ENCODE measurements at places on chromosomes 5 and 9.

GRCh38 chr9:14298601-14299022 is 15.3 kb downstream of the NFIB start:
- no peak for DNase-seq

DNA sequence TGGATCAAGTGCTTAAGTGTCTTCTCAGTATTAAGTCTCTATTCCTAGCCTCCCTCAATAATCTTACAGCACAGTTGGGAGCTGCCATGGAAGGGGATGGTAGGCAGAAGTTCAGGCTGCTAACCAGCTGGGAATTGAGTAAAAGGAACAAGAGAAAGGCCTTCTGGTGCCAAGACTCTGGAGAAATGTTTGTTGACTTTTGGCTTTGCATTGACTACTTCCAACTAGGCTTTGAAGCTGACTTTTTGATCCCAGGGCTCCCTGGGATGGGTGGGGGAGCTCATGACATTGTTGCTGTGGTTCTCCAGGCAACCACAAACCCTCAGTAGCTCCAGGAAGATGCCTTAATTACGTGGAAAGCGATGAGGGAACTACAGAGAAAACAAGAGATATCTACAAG is 85.2 kb upstream of the HTR4 start:
- DNase-seq, result no peak

DNA sequence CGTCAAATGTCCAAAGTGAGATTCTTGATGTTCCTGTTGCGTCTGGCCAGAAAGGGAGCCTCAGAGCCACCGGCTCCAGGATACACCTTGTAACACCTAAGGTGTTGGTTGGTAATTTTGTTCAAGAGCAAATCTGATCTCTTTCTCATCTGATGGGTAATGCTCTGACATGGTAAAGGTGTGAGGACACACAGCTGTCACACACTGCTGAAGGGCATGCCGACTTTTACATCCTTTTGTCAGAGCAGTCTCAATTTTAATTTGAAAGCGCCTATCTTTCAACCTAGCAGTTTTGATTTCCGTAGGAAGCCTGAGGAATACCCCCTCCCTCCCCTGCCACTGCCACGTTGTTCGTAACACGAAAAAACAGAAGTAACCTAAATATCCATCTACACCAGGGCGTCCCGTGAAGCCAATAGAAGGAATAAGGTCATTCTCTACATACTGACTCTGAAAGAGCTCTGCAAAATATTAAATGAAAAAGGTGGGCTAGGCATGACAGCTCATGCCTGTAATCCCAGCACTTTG is 57.4 kb downstream of the TSTD2 start:
- no peak for DNase-seq

DNA sequence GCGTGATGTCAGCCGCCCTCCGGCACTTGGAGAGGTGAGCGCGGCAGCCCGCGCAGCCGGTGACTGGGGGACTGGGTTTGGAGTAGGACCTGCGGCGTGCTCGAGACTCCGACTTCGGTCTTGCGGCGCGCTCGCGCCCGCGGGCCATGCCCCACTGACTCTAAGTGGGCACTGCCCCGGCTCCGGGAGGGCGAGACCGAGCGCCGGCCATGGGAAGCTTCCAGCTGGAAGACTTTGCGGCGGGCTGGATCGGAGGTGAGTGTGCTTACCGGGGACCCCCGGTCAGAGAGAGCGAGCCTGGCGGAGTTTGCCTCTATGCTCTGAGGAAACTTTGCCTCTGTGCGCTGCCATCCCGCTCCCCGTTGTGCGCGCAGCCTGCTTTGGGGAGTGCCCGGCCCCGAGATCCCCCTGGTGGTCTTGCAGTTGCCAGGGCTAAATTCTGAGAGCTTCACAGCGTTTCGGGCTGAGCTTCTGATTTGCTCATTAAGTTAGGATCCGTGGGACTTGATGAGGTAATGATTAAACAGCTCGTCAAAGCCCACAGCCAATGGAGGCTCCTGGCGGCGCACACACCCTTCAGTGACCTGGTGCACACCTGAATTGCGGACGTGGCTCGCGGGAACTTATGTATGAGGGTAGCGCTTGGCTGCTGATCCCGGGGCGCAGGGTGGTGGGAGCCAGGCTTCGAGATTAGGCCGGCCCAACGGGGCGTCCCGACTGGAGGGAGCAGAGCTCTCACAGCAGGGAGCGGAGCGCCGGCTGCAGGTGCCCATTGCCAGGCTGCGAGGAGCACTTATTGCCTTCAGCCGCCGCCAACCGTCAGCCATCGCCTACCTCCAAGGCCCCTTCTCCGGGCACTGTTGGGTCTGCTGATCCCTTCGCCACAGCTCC is at the start of gene SLC25A48:
SLC25A48 (plus strand) TSS at position 25 of the 891 bp plus-strand sequence; CDS start at position 210, 185 bp downstream.
- peak; percentile 57 for DNase-seq

DNA sequence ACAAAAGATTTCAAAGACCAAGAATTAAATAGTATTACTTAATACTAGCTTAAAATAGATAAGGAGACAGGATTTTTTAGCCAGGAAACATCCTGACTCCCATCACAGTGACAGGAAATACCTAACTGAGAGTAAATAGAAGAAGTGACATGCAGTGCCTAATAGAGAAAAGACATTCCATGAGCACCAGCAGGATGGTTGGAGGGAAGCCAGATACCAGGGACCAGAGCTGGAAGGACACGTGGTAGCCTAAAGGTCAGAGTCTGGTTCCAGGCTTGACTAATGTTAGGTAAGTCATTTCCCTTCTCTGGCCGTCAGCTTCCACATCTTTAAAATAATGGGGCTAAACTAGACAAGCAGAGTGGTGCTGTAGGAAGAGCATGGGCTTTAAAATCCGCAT is 41.6 kb downstream of the CDK5RAP2 start:
- no peak for DNase-seq

All from activated naive CD8-positive, alpha-beta T cell treated with anti-CD3 and anti-CD28 coated beads for 36 hours (primary cell).